ENCODE measurements at places on chromosomes 3 and 15.

GRCh38 chr15:45389351-45389750 is 11.0 kb upstream of the GATM start:
- no peak for DNase-seq

DNA sequence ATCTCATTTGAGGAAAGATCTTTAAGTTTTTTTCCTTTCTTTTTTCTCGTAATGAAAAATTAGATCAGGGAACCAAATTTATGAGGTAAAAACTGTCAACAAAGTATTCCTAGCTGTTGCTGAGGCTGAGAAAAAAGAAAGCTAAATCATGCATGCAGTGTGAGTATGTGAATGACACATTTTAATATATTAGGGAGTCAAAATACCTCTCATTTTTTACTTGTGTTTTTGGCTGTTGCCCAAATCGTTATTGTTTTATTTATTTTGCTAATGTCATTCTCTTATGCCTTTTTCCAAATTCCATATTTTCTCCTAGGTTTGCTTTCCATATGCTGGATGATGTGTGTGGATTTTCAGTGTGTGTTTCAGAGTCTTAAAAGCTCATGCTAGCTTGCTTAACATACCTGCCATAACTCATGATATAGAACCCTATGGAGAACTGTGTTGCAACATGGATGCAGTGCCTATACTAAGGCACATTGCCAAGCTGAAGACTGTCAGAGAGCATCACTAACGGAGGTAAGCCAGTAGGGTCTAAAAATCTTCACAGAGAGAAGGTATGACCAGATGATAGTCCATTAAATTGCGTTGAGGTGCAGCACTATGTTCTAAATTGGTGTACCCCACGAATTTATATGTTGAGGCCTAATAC is 629.5 kb upstream of the KCNMB2 start:
- DNase-seq, result no peak

- DNase-seq, result no peak
These were observed 249.2 kb downstream of the OPA1 start for GRCh38 chr3:193842029-193842798.

DNA sequence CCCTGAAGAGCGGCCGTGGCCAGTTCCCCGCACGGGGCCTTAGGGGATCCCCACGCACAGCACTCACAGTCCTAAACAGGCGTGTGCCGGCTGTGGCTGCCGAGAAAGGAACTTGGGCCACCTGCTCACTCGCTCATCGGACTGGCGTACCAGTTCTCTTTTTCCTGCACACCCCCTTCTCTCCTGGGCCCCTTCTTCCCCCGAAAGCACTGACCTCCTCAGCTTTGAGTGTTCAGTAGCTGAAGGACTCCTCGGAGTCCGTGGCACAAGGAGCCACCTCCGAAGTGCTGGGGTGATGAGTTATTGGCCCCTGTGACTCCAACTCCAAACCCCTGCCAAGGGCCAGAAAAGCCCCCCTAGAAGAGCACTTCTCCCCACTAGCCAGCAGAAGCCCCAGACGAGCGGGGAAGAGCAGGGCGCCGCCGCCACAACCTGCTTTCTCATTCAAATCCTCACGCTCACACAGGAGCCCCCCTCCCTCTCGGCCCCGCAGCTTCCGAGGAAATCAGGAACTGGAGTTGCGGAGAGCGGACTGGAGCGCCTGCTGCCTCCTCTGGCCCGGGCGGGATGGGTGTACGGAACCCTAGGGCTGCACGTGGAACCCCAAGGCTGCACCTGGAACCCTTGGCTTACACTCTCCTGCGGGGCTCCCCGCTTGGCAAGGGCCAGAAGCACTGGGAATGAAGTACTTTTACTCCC is at the start of gene PLCH1:
PLCH1 (minus strand) TSS at position 446 of the 699 bp plus-strand sequence. CDS start 40,847 bp downstream, outside the sequence.
- peak; percentile 84 for DNase-seq

GRCh38 chr3:71681224-71681668 is 44.0 kb downstream of the EIF4E3 start:
- peak; percentile 52 for DNase-seq

- DNase-seq, result no peak
These were observed 5.5 kb upstream of the NR2F2 start for GRCh38 chr15:96324940-96325540.

DNA sequence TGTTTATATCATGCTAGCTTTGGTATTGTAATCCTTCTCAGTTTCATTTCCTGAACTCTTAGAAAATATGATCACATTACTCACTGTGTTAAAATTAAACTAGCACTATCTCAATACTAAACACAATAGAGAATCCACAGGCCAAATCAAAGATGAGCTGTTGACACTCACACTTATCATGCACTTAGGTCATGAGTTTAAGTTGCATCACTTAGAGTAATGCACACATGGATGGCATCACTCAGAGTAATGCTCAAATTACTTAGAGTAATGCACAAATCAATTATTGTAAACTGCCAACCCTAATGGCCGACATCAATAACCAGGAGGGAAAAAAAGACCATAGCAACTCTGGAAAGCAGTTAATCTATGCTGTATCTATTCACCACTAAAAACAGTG is 40.0 kb upstream of the MCF2L2 start:
- DNase-seq, result no peak

GRCh38 chr3:18766974-18767373 is 341.8 kb upstream of the SATB1 start:
- no peak for DNase-seq

Measured in iPS DF 6.9 (cell line).